WERI-Rb-1 (cell line): ENCODE measurements at places on chromosomes 16 and 17.
A peak's percentile ranks its signal among the peaks of the same experiment; 100 is the strongest.

DNA sequence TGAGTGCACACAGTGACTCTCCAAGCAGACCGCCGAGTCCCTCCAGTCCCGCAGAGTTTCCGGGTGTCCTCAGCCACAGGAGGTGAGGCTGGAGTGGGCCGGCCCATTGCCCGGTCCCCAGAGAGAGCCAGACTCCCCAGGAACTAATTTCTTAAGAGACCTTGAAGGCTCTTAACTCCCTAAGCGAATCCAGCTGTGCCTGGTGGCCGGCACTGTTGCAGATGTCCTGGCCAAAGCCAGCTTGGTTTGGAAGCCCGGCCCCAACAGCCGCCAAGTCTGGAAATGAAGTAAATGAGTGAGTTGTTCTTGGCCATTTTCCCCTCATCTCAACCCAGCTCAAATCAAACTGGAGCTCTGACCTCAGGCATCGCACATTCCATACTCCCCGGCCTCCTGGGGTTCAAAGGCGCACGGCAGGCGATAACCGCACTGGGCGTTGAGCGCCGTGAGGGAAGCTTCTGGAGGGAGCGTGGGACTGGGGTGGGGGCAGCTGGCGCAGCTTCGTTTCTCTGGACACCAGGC is 42.0 kb downstream of the CMIP start:
- DNase-seq, result no peak

- DNase-seq, result no peak
Measured at GRCh38 chr17:57512691-57513090, 232.4 kb downstream of the CCDC182 start.

DNA sequence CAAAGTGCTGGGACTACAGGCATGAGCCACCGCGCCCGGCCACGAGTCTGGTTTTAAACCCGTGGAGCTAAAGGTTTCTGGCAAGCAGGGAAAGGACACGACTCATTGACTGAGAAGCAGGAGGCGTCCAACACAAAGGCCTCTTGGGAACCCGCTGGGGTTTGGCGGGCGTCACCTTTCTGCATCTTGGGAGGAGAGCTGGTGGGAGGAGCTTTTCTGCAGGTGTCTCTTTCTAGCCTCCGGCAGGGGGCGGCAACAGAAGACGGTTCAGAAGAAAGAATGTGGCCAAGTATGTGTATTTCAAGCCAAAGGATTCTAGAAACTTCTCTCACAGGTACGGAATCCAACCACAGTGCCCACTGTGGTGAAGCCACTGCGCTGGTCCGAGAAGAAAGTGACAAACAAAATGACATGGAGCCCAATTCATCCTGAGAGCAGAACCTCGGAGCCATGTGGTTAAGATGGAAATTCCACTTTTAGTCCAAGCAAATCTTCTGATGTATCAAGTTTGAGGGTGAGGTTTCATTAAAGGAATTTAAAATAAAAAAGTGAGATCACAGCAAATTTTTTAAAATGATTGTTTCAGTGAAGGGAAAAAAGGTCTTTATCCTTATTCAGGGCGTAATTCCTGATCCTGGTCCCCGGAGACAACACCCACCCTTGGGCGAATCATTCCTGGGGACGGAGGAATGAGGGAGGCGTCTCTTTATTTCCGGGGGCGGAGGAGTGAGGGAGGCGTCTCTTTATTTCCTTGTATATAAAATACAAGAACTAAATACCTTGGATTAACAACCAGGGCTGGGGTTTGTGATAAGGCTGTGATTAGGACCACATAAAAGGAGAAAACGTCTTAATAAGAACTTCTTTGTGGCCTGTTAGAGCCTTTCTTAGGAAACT is 97.6 kb downstream of the MRM3 start:
- DNase-seq, result no peak

DNA sequence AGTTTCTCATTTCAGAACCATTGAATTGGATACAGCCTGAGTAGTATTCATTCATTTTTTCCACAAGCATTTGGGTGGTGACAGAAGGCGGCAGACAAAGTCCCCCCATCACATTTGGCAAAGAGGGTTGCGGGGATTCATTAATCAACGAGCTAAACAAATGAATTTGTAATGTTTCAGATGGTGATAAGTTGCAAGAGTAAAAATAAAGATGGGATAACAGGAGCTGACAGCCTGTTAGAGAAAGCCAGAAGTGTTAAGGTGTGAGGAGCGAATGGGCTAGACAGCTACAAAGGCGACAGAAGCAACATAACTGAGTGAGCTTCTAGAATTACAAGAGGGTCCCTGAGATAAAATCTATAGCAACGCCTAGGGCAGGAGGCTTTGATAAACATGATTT is 342.8 kb upstream of the HSBP1 start:
- no peak for DNase-seq

GRCh38 chr16:77584205-77584859 is 138.0 kb upstream of the NUDT7 start:
- peak; percentile 45 for DNase-seq

- no peak for DNase-seq
Measured at GRCh38 chr17:22203208-22203715, 510.9 kb downstream of the KCNJ18 start.
